ENCODE measurements at places on chromosomes 6 and 20. TPM values are rescaled to one million over a fixed set of nuclear protein-coding genes. Genes with fewer than 3 reads are reported as not detected.

The LPA gene
- total RNA-seq = 0.49 TPM

The PGC gene
- 3.4 TPM for total RNA-seq

The OR12D3 gene
- total RNA-seq = not detected

The SCAF8 gene
- total RNA-seq = 37.8 TPM

The ZNF311 gene
- total RNA-seq = 0.25 TPM

The PLAGL2 gene
- total RNA-seq = 8.3 TPM

The ESR1 gene
- total RNA-seq = 50.3 TPM

The MOG gene
- total RNA-seq = not detected

The GMPR gene
- total RNA-seq = 2.0 TPM

The IL17A gene
- total RNA-seq = not detected

The ZNF334 gene
- 5.4 TPM for total RNA-seq

The BPIFB2 gene
- not detected for total RNA-seq

The UTRN gene
- total RNA-seq = 160 TPM

The NOX3 gene
- not detected for total RNA-seq

The SLC29A1 gene
- 51.1 TPM for total RNA-seq

The PPP1R16B gene
- total RNA-seq = 6.4 TPM

The SYCP2L gene
- total RNA-seq = 0.25 TPM

The SSTR4 gene
- total RNA-seq = not detected

The SYNDIG1 gene
- 3.2 TPM for total RNA-seq

Measured in vagina (tissue), 2 donors.